ENCODE measurements at places on chromosomes 1 and 21. TPM values are rescaled to one million over a fixed set of nuclear protein-coding genes. Genes with fewer than 3 reads are reported as not detected.

The FCRL4 gene
- total RNA-seq: not detected

The IRF6 gene
- total RNA-seq: 1.1 TPM

The GBP1 gene
- 72.1 TPM for total RNA-seq

The FMO5 gene
- 2.8 TPM for total RNA-seq

The VASH2 gene
- 1.4 TPM for total RNA-seq

The LCE1D gene
- total RNA-seq: not detected

The OSCP1 gene
- total RNA-seq: 15.3 TPM

The PTPRC gene
- total RNA-seq: 12.5 TPM

The AMPD1 gene
- not detected for total RNA-seq

The DNAI4 gene
- total RNA-seq: 6.9 TPM

The NPPB gene
- not detected for total RNA-seq

The SPATA17 gene
- 0.41 TPM for total RNA-seq

The AGT gene
- total RNA-seq: 0.36 TPM

The LRRC38 gene
- total RNA-seq: not detected

The GBP4 gene
- 3.1 TPM for total RNA-seq

The OR2L5 gene
- total RNA-seq: not detected

The AJAP1 gene
- 0.95 TPM for total RNA-seq

The NPR1 gene
- total RNA-seq: 36.2 TPM

The MROH9 gene
- total RNA-seq: not detected

The SMPDL3B gene
- not detected for total RNA-seq

The NR1I3 gene
- total RNA-seq: not detected

The CFAP74 gene
- not detected for total RNA-seq

Data from sigmoid colon (tissue), 7 donors.